M059J (cell line): ENCODE measurements at places on chromosomes 16 and 17.

DNA sequence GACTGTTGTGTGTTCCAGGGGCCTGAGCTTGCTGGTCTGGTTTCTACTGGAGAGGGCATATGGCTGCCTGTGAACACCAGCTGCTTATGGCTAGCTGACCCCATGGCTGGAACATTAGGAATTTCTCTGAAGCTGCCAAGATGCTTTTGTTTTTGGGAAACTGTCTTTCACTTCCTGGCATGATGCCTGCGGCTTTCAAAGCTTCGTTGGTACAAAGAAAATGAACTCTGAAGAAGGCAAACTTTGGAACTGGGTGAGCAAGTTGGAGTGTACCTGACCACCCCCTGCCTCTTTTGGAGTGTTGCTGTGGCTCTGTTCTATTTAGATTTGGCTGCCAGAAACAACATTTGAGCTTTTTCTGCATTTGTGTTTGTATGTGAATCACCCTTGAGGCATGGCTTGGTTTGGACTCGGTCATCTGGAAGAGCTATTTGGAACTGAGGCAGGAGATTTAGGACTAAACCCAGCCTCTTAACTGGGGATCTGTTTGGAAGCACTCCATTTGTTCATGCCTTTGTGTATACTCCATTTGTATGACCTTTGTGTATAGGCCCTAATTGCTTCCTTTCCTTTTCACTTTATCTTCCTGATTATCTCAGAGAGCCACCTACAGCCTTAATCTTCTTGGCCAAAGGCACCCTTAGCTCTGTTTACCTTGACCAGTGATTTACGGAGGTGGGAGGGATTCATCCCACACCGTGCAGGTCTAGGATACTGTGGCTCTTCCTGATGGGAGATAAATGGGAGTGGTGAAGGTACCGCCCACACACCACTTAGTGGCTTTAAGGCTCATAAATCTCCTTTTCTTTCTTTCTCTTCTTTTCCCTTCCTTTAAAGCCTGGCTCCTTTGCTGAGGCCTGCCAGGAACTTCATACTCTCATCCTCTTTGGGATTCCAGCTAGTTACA, 7.3 kb upstream of the CPHXL start:
- peak; percentile 79 for DNase-seq

- DNase-seq, result peak; percentile 100
Observed at GRCh38 chr17:75693500-75694481, 26.7 kb downstream of the SAP30BP start.

DNA sequence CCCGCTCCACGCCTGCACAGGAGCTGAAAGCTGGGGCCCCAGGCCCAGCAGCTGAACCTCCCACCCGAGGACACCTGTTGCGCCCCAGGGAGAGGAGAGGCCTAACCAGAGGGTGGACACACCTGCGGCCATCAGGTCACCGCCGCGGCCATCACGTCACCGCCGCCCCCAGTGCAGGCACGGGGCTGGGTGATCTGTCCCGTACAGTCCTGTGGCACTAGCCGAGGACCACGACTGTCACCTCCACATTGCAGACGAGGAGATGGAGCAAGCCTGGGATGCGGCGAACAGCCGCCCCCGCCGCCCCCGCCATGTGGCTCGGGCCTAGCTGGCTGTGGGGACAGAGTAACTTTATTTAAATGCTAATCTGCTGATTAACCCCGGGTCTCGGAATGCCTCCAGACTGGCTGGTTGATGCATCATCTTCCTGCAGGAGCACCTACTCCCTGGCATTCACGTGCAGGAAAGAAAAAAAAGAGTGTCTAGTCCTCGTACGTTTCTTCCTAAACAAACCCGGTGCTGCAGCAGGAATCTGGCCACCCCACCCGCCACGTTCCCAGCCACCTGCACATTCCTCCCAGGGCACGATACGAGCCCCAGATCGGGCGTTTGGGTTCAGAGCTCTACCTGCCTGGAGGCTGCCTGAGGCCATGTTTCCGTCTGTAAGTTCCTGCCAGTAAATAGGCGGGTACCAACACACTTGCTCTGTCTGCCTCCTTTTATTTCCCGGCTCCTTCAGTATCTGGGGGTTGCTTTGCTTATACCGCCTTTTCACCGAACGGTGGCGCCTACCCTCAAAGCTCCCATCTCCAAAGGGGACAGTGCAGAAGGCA, 29.9 kb downstream of the PIEZO1 start:
- DNase-seq, result peak; percentile 85

DNA sequence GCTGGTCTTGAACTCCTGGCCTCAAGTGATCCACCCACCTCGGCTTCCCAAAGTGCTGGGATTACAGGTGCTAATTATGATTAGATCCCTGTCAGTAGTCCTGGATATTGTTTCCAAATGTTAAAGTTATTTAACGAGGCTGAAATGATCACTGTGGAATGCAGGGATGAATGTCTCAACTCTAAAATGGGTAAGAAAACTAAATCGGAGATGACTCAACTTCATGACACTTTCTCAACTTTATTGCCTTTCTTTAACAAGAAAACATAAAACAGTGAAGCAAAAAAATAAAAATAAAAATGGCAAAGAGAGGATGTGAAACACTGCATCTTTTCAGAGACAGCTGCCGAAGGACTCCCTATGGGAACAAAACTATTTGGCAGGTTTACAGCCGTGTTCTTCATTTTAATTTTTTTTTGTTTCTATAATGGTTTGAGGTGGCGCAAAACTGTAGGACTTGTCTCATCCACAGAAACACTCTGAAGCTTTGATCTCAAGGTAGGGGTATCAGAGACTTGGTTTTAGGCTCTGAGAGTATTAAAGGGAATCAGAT, 382.0 kb downstream of the GRIN2A start:
- DNase-seq, result peak; percentile 56

DNA sequence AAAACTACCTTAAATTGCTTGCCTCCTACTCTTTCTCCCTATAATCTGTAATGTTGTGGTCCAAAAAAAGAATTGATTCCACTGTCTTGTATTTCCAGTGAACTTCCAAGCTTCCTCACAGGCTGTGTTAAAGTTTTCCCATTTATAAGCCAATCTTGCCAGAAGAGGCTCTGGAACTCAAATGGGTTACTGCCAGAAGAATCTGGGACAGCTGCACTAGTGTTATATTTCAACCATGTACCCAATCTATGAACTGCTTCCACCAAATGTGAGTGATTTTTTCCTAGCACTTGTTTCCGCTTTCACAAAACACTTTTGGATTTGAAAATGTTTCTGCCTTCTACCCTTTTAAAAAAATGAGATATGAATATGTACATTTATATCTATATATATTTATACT, 1.8 kb downstream of the CCDC43 start:
- DNase-seq, result no peak

DNA sequence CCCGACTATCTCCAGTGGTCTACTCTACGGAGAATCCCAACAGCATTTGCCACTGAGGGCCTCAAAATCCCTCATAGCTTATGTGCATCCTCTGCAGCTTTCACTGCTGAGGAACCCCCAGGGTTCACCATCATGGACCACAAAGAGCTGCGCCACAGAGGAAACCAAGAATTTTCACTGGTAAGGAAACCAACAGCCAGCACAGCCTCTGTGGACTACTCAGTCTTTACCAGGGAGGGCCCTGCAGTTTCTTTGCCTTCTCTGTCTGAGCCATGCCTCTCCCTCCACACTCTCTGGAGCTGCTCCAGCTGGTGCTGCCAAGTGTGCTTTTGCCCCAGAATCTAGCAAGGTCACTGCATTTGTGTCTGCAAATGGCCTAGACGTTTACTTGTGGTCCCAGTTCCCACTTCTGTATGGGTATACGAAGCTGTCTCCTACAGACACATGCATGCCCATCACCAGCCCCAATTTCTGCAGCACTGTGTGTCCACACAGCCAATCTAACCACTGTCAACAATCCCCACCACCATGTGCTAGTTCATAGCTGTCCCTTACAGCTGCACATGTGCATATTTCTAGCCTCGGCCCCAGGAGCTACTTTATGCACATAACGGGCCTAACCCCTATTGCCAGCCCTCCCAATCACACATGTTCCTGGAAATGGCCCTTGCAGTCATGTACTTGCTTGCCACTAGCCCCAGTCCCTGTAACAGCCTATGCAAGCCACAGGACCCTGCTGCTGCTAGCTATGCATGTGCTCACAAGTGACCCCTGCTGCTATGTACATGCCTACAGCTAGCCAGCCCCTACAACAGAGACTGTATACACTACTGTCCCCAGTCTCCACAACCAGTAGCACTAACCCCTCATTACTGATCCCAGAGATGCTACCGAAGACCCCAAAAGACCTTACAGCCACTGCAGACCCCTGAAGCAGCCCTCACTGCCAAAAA, 1437.4 kb downstream of the CDH11 start:
- no peak for DNase-seq

DNA sequence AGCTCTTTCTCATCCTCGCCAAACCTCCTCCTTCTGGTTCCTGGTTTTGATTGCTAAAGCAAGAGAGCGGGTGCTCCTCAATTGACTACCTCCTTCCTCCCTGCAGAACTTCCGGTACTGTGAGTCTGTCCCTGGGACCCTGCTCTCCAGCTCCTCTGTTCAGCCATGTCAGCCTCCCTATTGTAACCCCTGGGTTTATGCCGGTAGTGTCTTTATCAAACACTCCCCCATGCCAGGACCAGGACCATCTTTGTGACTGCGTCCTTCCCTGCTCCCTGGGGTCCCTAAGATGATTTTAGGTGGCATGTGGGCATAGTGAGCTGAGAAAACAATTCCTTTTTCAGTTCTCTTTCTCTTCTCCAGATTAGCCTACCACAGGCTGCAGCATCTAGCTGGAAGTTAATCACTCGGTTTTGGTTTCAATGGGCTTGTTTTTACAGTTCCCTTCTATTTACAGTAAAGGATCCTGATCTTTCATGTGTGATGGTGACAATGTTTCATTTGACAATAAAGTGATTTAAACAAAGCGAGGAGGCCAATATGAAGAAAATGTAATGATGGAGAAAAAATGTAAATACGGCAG, 27.7 kb upstream of the IL21R start:
- no peak for DNase-seq

- DNase-seq, result no peak
Observed at GRCh38 chr17:8900207-8900606, 32.7 kb upstream of the PIK3R6 start.
